Activated B cell treated with CpG ODN at 0.5 μM for 24 hours (primary cell): ENCODE measurements at places on chromosomes 12 and 14.

GRCh38 chr14:28784096-28785048 is 17.8 kb downstream of the FOXG1 start:
- no peak for DNase-seq

DNA sequence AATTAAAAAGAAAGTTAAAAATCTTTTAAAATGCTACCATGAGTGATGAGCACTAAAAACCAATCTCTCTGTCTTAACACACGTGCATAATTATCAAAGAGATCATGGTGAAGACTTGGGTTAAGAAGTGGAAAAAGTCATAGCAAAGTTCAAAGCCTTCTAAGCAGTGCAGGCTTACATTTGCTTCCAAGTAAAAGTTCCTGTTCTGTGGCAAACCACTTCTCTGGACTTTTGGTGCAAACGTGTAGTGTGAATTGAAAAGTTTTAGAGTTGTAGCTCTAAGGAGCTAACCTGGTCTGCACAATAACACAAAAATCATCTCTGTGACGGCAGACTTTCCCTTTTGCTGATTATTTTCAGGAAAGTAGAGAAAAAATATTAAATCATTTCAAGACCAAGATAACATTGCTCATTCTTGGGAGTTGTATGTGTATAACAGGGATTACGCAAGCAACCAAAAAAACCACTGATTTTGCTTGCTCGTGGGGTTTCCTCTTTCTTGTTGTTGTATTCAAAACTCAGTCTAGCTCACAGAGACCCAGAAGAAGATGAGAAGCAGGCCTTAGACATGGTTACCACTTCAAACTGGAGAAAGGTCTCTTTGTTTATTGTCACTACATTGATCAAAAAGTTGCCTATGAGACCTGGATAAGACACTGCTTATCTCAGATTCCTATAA is 2.3 kb upstream of the GLIPR1 start:
- no peak for DNase-seq

DNA sequence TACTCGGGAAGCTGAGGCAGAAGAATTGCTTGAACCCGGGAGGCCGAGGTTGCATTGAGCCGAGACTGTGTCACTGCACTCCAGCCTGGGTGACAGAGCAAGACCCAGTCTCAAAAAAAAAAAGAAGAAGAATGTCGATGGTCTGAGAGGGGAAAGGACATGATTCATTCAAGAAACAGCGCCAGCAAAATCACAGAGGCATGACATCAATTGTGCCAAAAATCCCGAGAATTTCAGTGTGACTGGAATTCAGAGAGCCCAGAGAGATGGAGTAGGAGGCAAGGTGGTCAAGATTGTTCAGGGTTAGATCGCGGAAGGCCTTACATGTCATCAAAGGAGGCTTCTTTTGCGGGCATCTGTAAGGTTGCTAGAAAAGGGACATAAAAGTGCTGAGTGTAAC is 483.3 kb downstream of the VRK1 start:
- DNase-seq, result no peak

DNA sequence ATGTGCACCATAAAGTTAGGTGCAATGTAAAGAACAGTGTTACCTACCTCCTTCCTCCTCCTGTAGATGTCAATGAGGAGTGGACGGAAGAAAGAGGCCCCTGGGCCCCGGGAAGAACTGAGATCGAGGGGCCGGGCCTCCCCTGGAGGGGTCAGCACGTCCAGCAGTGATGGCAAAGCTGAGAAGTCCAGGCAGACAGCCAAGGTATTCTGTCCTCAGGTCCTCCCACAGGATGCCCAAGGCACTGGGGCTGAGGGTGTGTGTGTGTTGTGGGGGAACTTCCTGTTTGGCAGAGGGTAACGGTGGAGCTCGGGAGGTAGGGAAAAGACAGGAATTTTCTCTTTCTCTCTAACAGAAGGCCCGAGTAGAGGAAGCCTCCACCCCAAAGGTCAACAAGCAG is 6.4 kb downstream of the ATN1 start:
- DNase-seq, result no peak

DNA sequence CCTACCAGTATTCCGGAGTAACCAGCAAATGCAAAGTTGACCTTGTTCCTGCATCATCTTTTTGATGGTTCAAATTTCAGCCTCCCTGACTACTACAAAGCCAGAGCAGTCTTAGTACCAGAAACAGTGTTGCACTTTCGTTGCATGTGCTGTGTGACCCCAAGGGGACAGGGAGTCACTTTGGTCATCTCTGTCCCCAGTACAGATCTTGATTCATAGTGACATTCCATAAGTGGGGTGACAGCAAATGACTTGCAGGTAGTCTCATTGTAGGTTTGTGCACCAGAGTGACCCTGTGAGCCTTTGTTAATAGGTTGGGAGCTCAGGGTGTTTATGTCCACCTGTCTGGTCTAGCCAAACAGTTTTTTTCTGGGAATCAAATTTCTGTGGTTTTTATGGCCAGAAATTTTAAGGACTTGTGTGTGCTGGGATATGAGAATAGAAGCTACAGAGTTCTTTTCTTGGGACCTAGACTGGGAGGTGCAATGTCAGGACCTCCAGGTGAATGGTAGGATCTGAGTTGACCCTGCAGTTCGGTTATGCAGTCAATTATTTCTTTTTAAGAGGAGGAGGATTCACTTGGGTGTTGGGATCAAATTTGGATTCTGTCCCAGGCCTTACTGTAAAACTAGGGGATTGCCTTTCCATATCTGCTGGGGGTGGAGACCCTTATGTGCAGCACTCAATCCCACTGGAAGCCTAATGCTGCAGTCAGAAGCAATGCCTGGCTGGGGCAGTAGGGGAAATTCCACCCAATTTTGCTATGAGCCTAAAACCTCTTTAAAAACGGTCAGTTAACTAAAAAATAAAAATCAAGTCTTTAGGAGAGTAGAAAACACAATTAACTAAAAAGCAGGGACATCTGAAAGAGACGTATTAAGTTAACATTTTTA is 10.1 kb downstream of the EIF5 start:
- no peak for DNase-seq

GRCh38 chr14:22561661-22562579 is 27.1 kb downstream of the DAD1 start:
- DNase-seq, result no peak

DNA sequence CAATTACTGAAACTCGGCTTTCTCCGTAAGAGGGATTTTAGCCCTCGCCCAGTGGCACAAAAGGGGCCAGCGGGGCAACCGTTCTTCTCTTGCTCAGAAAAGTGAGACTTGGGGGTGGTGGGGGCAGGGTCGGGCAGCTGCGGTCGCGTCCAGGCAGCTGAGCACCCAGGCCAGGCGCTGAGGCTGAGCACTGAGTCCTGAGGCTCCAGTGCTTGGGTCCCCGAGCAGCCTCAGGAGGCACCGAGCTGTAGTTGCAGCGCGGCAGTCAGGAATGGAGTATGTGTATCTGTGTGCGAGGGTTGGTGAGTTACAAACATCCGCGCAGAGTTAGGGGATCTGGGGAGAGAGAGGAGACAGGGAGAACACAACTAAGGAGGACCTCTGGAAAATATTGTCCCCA is 4.1 kb upstream of the HOXC6 start:
- DNase-seq, result no peak

DNA sequence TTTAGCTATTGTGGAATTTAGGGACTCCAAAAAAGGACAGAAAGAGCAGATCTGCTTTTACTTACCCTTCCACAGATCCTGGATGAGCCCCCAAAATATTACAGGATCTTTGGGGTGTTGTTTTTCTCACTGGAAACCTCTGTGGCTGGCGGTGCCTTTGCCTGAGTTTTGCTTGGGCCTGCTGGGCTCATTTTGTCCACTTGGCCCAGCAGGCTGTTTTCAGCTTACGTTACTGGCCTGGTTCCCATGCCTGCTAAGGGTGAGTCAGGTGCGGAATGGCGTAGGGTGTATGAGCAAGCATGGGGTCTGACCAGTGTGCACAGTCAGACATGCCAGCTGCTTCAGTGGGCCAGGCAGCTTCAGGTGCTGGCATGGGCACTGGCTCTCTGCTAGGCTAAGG is 45.8 kb downstream of the HSD17B6 start:
- no peak for DNase-seq
